Natural killer cell treated with Interleukin-12 subunit alpha and Interleukin-12 subunit beta and Interleukin-15 and Interleukin-18, amount 100 ng/mL, for 72 hours (primary cell): ENCODE measurements at places on chromosomes 1 and 21. TPM values are rescaled to one million over a fixed set of nuclear protein-coding genes. Genes with fewer than 3 reads are reported as not detected.

DNA sequence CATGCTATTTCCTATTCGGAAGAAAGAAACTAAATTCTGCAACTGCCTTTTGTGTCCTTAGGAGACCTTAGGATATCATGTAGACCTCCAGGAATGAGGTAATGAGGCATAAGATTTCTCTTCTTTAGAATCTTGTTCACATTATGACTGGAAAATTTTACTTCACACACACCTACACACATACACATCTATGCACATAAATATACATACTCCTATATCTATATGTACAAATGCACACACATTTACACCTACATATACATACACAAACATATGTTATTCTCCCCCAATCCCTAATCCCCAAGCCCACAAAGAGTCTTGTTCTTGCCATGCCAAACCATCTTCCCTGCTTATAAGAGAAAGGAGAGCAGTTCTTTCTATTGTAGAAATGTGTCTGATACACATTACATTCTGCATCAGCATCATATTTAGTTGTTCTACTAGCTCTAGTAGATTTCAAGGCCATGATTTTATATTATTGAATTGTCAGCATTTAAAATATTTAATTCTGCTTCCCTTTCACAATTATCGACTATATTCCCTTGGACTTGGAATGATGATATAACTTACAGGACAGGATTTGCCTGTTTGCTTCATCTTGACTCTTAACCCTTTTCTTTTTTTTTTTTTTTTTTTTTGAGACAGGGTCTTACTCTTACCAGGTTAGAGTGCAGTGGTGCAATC lies 35.4 kb upstream of the PDC start:
- DNase-seq = no peak

UTS2 gene
- total RNA-seq = 0.70 TPM

GRCh38 chr1:2868571-2869195 lies 67.2 kb upstream of the TTC34 start:
- no peak for DNase-seq

- no peak for DNase-seq
These were observed 292.2 kb downstream of the RRAGC start for GRCh38 chr1:38567401-38567800.

DNA sequence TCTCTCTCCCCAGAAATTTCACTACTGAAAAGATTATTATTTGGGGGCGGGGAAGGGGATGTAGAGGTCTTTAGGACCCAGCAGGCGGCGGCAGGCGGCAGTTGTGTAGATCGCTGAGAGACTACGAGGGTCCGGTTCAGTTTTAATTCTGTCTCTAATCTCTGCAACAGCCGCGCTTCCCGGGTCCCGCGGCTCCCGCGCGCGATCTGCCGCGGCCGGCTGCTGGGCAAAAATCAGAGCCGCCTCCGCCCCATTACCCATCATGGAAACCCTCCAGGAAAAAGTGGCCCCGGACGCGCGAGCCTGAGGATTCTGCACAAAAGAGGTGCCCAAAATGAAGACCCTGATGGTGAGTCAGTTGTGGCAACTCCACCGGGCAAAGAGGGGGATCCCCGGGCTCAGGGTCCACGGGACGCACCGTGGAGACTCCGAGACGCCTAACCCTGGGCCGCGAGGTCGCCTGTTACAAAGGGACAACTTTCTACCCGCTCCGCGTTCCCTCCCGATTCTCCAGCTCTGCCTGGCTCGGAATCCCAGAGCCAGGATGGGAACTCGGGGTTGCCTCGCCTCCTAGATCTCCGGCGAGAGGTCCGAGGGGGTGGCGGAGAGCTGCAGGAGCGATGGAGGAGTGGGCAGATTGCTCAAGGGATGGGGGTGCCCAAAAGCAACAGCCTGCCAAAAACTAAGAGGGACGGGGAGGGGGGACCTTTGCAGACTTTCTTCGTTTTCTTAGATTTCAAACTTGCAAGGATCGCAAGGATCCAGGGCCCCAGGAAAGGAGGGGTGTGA lies at the start of gene ST6GALNAC5:
TSS of gene ST6GALNAC5 (plus strand) at position 139 of the 789 bp plus-strand sequence.
- no peak for DNase-seq

GRCh38 chr21:16969636-16970035 lies 543.2 kb upstream of the CXADR start:
- no peak for DNase-seq

ARMH1 gene
- 1.8 TPM for total RNA-seq

DNA sequence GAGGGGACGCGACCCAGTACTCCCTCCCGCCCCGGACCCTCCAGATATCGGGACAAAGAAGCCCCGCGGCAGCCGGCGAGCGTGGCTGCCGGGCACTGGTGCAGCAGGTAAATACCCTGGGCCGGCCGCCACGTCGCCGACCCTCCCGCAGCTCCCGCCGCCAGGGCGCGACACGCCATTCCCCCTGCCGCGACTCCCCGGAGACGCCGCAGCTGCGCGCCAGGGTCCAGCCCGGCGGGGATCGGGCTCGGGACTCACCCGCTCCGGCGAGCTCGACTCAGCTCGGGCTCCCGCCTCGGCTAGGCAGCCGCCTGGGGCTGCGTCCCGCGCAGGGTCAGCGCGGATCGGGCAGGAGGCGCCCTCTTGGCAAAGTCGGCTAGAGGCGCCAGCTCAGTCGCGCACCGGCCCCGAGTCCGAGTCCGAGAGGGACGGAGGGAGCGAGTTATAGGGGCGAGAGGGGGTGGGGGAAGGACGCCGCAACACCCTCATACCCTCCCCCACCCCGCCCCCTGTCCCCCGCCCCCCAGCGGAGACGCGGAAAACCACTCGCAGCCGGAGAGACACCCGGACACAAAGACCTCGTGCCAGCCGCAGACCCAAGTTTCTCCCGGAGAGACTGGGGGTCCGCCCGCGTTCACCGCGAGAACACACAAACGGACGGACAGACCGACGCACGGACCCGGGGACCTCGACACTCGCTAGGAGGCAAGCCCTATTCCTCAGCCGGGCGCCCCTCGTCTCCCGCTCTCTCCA lies 985 bp downstream of the SYT6 start:
- no peak for DNase-seq
